Keratinocyte (primary cell): ENCODE measurements at places on chromosomes 7 and 10. TPM values are rescaled to one million over a fixed set of nuclear protein-coding genes. Genes with fewer than 3 reads are reported as not detected.

DNA sequence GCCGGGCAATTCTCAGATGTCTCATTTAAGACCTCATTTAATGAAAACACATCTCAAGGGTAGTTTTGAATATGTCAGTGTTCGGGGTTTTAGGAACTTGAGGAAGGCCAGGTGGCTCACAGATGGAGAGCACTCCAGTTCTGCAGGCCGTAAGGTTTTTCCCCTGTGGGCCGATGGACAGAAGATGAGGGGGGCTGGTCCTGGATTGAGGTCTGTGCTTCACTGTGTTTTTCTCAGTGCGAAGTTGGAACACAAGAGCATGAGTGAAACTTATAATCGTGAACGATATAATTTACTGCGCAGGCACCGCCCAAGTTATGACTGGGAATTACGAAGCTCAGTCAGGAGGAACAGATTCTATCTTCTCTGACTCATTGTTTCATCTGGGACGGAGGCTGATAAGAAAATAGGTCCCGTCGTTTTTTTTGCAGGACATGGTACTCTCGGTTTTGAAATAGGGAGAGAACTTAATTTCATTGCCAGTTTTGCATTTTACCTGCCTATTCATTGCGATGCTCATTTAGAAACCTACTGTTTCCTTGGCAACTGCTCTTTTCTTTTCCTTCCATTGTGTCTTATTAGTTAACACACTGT, 591.0 kb upstream of the PFKP start:
- no peaks in the 10 kb centered on the region for H3K27me3 ChIP-seq
- H3K4me1 ChIP-seq, result no peaks in the 10 kb centered on the region
- no peak overlapping the region for H3K4me3 ChIP-seq

GRCh38 chr10:49388161-49388560, 7.7 kb downstream of the DRGX start:
- no peaks in the 10 kb centered on the region for H3K36me3 ChIP-seq
- peaks cover 17% of the 10 kb centered on the region for H3K27me3 ChIP-seq
- no peaks in the 10 kb centered on the region for H3K4me1 ChIP-seq

DNA sequence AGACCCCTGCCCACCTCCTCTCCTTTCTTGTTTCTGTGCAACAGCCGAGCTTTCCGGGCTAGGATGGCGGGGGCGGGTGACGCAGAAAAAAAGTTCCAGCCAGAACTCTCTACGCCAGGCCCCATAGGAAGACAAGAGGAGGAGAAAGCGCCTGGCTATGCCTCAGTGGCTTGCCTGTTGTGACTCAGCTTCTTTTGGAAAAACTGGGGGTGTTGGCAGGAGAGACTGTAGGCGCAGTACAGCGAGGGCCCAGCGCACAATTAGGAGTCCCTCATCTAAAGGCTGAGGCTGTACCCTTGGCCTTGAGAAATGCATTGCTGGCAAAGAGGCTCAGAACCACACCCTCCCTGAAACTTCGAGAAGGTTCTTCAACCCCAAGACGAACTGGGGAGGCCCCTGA, 28.0 kb upstream of the KPNA7 start:
- no peak overlapping the region for H3K27ac ChIP-seq
- no peaks in the 10 kb centered on the region for H3K27me3 ChIP-seq
- DNase-seq, result no peak
- H3K4me3 ChIP-seq, result no peak overlapping the region

IDI2 gene
- not detected in 3 replicates for polyA plus RNA-seq

DNA sequence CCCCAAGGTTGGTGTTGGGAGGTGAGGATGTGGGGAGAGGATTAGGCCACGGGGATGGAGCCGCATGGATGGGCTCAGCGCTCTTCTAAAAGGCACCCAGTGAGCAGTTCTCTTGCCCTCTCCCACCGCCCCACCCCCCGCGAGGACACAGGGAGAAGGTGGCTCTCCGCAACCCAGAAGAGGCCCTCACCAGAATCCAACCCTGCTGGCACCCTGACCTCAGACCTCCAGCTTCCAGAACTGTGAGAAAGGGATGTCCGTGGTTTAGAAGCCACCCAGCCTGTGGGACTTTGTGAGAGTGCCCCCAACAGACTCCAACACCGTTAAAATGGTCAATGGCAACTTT, 242.8 kb upstream of the PPP2R2D start:
- H3K36me3 ChIP-seq, result no peaks in the 10 kb centered on the region
- H3K27ac ChIP-seq, result no peak overlapping the region
- no peaks in the 10 kb centered on the region for H3K27me3 ChIP-seq
- no peak overlapping the region for H3K4me3 ChIP-seq
- DNase-seq, result no peak

DNA sequence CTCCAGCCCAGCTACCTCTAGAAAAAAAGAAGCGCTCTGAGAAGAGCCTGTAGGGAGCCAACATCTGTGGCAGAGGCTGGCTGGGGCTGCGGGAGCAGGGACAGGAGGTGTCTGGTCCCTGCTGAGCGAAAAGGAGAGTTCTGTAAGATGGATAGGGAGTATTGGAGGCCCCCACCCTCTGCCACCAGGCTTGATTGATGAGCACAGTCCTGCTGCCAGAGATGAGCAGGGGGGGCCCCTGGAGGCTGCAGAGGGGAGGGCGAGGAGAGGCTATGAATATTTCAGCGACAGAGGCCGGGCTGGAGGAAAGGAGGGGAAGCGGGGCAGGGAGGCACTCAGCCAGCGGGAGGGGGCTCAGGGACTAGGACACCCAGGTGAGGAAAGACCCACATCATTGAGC, 44.5 kb upstream of the HSPB1 start:
- H3K36me3 ChIP-seq, result no peaks in the 10 kb centered on the region
- peaks cover 9% of the 10 kb centered on the region for H3K27me3 ChIP-seq
- no peak for DNase-seq
- no peak overlapping the region for H3K4me3 ChIP-seq
- no peaks in the 10 kb centered on the region for H3K4me1 ChIP-seq
- no peak overlapping the region for H3K27ac ChIP-seq

C10orf67 gene
- polyA plus RNA-seq, result 0.07 to 0.26 TPM (median 0.26 TPM) in 3 replicates

TMEM72 gene
- polyA plus RNA-seq, result not detected in 3 replicates

DNA sequence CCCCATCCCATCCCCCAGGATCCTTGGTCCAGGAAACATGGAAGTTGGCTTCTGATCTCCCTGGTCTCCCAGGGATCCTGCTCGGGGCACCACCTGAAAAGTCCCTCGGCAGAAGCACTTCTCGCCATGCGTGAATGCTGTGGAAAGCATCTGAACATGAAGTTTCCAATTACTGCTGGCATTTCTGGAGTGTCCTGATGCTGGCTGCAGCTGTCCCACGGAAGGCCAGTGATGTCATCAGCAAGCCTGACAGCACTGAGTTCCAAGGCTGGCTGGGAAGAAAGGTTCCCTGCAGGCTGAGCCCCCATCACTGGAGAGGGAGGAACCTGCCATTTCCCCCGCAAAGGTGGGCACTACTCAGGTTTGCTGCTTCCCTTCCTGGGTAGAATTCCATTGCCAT, 71.4 kb downstream of the KCNMA1 start:
- no peak overlapping the region for H3K27ac ChIP-seq
- H3K4me1 ChIP-seq, result peaks cover 10% of the 10 kb centered on the region
- peaks cover 1% of the 10 kb centered on the region for H3K36me3 ChIP-seq
- H3K27me3 ChIP-seq, result no peaks in the 10 kb centered on the region

GRCh38 chr7:16999541-17000267, 117.9 kb upstream of the AGR3 start:
- H3K4me3 ChIP-seq, result no peak overlapping the region
- H3K27ac ChIP-seq, result no peak overlapping the region
- peaks cover 2% of the 10 kb centered on the region for H3K4me1 ChIP-seq
- H3K27me3 ChIP-seq, result no peaks in the 10 kb centered on the region
- no peaks in the 10 kb centered on the region for H3K36me3 ChIP-seq
- DNase-seq, result no peak

DNA sequence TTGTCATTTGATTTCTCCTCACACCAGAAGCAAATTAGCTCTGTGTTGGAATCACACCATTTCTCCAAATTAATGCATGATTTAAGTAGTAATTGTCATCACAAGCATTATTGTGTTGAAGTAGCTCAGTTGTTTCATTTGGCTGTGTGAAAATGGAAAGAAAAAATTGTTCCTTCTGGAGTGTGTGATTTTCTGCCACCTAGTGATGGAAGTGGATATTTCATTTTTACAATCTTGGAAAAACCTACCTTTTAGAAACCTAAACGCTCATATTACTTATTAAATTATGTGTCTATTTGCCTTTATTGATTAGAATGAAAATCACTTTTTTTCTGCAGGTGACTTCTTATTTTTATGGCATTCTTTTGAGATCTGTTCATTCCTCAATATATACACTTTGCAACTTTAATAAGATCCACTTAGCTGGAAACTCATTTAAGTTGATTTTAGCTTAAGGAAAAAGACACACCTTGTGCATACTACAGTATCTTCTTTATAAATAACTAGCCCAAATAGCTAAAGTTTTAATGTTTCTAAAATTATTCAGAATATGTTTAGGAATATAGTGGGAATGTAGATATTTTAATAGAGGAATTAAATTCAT, 50.0 kb downstream of the SRI start:
- H3K27ac ChIP-seq, result no peak overlapping the region
- no peaks in the 10 kb centered on the region for H3K4me1 ChIP-seq
- H3K36me3 ChIP-seq, result no peaks in the 10 kb centered on the region
- DNase-seq, result no peak
- no peaks in the 10 kb centered on the region for H3K27me3 ChIP-seq

DNA sequence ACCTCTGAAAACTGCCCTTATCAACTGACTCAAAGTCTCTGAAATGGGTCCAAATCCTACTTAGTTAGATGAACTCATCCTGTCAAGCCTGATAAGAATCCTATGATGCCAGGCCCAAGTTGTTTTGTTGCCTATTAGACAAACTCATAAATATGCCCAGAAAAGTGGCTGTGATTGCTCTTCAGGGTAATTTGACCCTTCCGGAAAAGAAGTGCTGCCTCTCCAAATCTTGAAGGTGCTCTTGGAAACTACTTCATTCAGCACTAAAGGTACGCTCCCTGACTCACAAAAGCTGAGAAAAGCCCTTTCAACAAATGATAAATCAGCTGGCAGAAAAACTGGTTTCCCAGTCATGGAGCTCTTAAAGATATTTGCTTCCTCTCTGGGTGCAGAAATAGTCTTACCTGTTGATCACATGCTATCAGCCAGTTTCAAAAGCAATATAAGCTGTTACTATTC, 6.7 kb downstream of the IFIT5 start:
- peaks cover 6% of the 10 kb centered on the region for H3K4me1 ChIP-seq
- no peaks in the 10 kb centered on the region for H3K27me3 ChIP-seq
- peaks cover 4% of the 10 kb centered on the region for H3K36me3 ChIP-seq
- H3K27ac ChIP-seq, result no peak overlapping the region
- no peak for DNase-seq
